ENCODE measurements at places on chromosomes 4 and X.

DNA sequence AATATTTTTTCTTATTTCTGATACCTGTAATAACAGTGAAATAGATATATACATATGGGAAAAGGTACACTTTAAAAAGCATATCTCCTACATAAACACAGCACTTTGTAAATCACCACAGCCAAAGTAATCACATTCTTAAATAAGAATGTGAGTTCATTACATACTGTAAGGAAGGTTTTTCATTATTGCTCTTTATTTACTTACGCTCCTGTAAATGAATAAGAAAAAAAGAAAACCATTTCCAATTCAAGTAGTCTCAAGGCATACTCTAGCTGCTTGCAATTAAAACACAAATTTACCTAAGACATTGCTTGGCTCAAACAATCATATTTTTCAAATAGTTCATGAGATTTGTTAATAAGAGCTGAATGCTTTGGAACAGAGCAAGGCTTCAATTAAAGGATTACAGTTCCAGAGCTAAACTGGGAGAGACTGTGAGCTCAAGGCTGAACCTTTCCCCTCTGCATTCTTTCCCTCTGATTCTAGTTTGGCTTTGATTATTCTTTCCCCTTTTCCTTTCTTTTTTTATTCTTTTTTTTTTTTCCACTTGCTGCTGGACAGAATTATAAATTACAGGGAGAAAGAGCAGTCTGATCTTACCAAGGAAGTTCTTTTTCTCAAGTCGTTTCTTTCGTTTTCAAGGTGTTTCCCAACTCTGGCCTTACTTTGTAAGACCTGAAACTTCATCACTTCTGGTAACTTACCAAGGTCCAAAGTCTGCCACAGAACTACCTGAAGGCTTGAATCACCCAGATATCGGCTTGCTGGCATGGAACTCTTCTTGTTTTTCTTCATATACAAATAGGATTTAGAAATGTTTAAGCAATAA lies 278.3 kb downstream of the INPP4B start:
- no peak for DNase-seq

DNA sequence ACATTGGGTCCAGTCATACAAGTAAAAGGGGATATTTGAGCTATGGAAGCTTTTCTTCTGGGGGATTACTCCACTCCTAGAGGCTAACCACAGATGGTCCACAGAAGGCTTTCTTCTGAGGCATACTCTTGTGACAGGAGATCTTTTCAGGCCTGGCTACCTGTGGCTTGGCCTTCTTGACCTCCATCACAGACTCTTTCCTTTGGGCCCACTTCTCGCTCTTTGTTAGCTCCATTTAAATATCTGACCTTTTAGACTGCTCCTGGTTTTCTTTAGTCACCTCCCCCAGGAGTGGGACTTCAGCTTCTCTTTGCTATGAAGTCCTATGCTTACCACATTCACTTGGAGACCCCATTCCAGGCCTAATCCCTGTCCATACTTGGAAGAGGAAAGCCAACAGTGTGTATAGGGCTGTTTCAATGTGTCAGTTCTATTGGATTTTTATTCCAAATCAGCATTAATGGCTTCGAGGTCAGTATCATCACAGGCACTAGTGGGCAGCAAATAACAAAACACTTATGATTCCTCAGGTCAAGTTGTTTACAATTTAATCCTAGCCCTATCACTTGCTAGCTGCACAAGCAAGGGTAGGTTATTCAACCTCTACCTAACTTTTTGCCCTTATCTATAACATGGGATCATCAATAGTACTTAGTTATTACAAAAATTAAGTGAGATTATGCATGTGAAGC lies 26.3 kb downstream of the GPC3 start:
- DNase-seq, result no peak

DNA sequence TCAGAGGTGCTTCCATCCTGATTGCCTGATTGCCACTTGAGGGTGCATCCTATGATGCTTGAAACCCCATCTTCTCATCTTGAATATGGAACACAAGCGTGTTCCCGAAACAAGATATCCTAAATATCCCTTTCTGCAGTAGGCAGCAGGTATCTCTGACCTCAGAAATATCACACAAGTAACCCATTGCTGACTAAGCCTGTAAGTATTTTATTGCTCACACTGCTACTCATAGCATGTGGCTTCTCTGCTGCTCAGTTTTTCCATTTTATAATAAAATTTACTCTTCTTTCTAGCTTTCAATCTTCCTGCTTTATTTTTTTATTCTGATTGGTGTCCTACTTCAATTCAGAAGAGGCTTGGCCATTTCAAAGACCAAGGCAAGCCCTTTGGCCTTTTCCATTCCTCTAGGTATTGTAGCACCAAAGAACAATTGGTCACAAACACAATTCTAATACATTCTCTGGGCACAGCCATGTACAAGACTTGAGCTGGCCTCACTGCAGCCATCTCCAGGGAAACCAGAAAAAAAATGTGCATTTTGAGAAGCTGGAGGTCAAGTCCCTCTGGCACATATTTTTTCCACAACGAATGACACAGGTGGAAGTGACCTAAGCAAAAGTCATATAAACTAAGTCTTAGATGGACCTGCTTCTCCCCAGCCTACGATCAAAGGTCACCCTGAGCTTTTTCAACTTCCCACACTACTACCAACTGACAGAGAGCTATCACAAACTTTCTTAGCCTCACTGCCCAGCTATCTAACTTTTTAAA lies 107.0 kb downstream of the OR13H1 start:
- no peak for DNase-seq

- DNase-seq, result no peak
These were observed 138.4 kb upstream of the HHIP start for GRCh38 chr4:144507311-144508101.

- no peak for DNase-seq
These were observed 2.4 kb downstream of the ANKRD50 start for GRCh38 chr4:124710015-124710741.

- no peak for DNase-seq
These were observed 20.6 kb downstream of the SLC39A8 start for GRCh38 chr4:102324730-102325129.

- no peak for DNase-seq
These were observed 2.1 kb upstream of the PDE6B start for GRCh38 chr4:622996-623913.

DNA sequence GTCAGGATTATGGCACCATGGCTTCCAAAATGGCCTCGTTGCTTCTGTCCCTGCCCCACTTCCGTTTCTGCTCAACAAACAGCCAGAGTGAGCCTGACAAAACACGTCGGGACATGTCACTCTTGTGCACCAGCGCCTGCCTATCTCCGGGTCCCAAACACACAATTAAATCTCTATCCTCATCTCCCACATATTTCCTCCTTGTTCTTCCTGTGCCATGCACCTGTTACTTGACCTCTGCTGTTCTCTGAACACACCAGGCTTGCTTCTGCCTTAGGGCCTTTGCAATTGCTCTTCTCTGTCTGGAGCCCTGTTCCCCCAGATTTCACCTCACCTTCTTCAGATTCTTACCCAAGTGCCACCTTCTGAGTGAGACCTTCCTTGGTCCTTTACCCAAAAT lies 12.7 kb upstream of the CD38 start:
- DNase-seq, result no peak

Data from NCI-H1105 treated with DMSO at 0.1 percent for 48 hours (cell line).